ENCODE measurements at places on chromosomes 5 and 9.

DNA sequence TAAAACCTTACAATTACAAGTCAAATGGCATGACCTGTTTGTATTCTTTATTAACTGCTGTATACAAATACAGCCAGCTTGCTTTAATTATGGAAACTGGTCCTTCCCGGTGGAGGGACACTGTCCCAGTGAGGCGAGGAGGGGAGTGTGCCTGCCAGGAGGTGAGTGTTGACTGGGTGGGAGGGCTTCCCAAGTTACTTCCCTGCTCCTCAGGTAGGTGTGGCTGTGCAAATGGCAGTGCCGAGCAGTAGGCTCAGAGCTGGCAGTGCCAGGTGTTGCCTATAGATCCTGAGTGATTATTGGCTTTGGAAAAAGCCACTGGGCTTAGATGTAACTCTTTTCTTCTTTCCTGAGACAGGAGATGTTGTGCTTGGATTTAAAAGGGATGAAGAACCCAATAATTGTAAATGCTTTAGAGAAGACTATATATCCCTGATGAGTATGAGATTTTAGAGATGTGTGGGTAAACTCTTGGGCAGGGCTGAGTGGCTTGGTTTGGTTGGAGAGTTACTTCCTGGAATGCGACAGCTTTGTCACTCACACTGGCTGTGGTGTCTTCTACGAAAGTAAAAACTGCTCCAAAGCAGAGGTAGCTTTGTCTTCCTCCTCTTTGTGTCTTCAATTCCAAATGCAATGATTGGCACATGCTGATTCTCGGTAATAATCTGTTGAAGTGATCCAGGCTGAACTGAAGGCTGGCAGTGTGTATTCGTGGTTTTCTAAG lies 43.7 kb downstream of the GLRX start:
- no peak for DNase-seq

- DNase-seq = no peak
Observed at GRCh38 chr9:121708768-121709488, 57.5 kb downstream of the DAB2IP start.

GRCh38 chr9:96726946-96727345 lies 50.9 kb downstream of the ZNF510 start:
- no peak for DNase-seq

- no peak for DNase-seq
Observed at GRCh38 chr9:80699511-80699998, 989.8 kb downstream of the TLE1 start.

DNA sequence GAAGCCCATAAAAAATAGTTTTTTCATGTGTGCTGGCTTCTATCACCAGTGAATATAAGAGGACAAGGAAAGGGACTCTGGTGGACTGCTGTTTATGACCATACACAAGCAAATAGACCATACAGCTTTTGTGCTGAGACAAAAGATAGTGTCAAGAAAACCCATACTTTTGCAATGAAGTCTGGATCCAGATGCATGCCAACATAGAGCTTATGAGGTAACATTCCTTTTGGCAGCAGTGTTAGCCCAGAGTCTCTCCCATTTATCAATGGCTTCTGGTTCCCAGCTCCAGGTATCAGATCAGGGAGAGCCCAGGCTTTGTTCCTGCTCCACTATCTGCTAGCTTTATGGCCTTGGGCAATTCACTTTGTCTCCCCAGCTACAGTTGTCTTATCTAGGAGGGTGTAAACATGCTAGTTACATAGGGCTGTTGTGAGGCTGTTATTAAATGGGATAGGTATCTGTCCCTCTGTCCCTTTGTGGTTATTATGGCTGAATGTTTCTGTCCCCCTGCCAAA lies 55.6 kb downstream of the CCDC192 start:
- no peak for DNase-seq

GRCh38 chr5:168530621-168531150 lies 1.6 kb downstream of the FBLL1 start:
- DNase-seq = no peak

GRCh38 chr9:87089929-87090328 lies 142.6 kb upstream of the GAS1 start:
- DNase-seq = no peak

DNA sequence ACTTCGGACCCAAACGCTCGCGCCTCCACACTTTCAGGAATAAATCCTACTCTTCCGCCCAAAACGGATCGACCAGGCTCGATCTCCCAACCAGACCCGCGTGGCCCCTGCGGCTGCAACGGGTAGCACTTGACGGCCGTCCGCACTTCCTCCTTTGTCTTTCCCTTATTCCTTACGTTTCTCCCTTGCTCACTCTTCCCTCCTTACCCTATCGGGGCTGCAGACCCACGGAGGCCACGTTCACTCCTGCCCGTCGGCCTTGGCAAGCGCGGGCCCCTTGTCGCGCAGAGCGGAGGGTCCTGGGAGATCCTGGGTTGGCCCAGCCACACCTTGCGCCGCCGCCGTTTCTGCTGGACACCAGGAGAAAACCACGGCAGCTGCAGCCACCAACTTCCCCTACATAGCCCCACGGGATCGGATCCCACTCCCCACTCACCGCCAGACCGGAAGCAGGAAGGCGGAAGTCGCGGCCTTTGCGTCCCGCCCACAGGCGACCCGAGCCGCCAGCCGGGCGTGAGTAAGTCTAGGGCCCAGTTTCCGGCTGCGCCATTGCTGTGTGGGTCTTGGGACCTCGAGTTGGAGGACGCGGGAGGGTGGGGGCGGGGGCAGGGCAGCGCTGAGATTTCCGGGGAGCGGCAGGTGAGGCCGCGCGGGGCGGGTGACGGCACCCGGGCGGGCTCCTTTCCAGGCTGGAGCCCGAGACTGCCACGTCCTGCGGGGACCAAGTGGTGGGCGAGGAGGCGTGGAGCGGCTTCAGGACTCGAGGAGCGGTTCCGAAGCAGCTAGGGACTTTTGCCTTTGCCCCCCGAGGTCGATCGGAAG lies at the start of gene SMIM15:
SMIM15 (minus strand) TSS at position 459 of the 822 bp plus-strand sequence. CDS start 2,297 bp downstream, outside the sequence.
- DNase-seq = peak; percentile 81

- no peak for DNase-seq
Observed at GRCh38 chr5:80653502-80653901, 950 bp upstream of the MSH3 start.

- peak; percentile 31 for DNase-seq
Observed at GRCh38 chr9:129944506-129945116, 98.4 kb downstream of the FNBP1 start.

- DNase-seq = no peak
Observed at GRCh38 chr5:17217493-17218352, at the start of gene BASP1. Gene BASP1 (plus strand): TSS chr5:17217631. CDS start chr5:17275217, 57,586 bp downstream.

DNA sequence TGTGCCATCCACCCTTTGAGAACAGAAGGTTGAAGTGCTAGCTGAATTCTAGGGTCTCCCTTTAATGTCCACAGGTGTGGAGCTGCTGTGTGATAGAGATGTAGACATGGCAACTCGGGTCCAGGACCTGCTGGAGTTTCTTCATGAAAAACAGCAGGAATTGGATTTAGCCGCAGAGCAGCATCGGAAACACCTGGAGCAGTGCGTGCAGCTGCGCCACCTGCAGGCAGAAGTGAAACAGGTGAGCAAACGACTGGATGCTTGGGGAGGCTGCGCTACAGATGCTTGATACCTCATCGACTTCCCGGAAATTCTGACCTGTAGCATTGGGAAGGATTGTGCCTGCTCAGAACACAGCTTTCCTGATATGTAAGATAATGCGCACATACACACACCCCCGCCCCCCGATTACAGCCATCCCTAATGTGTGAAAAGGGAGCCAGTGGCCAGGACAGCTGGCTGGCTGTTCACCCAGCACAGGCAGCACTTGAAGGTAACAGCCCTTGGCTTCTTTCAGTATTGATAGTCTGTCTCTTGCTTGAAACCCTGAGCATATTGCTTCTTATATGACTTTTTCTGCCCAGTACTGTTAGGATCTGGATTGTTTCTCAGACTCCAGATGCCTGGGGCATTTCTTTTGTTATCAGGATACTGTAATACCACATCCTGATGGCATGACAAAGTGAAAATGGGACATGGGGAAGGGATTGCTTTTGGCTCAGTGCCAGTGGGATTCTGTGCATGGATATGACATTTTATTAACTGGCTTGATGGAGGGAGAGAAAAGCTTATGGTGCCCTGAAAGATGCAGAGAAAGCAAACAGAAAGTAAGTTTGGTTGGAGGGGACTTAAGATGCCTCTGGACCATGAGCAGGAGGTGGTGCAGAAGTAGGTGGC lies 216.8 kb upstream of the OTULINL start:
- DNase-seq = no peak

DNA sequence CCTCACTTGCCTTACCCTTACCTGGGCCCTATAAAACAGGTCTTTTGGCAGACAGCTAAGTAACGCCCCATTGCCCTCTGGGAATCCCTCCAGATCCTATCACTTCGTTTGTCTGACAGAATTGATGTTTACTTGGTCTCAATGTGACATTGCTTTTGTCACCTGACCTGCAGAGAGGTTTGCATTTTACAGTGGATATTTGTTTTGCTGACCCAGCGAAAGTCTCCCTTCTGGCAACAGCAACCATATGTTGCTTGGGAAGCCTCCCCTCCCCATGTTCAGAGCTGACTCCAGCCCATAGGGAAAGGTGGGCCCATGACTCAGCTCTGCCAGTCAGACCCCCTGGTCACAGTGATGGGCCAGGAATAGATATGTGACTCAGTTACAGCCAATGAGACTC lies 54.0 kb upstream of the LARP1 start:
- DNase-seq = no peak

- DNase-seq = no peak
Observed at GRCh38 chr5:137375741-137376526, 123.2 kb downstream of the SPOCK1 start.

DNA sequence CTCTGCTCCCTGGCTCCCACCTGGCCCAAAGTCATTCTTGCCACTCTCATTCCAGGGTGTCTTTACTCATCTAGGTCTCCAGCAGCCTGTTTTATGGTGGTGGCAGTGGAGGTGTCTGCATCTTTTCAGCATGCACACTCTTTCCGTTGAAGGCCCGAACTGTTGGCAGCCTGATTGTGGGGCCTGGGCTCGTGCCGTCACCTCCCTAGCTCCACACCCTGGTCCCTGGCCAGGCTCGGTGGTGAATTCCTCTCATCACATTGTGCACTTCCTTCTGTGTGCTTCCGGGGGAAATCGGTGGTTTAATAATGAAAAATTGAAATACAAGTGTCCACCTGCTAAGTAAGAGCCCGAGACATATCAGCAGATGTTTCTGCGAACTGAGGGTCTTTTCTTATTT lies 214.3 kb downstream of the TRIO start:
- no peak for DNase-seq

GRCh38 chr5:133048993-133049725 lies 2.7 kb upstream of the HSPA4 start:
- DNase-seq = no peak

DNA sequence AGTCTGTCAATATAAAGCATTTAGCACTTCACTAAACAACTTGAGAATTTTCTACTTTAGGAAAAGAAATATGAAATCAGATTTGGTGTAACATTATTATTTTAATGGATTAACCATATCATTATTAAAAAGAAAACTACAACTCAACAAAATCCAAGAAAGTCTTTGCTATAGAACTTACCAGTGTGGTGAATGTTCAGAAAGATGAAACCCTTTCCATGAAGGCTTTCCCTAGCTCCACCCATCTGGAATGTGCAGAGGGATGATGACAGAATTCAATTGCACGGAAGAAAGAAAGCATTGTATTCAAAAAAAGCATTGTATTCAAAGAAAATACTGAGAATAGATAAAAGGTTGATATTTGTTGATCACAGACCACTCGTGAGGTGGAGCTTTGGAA lies 328.6 kb upstream of the NUDT12 start:
- DNase-seq = no peak

DNA sequence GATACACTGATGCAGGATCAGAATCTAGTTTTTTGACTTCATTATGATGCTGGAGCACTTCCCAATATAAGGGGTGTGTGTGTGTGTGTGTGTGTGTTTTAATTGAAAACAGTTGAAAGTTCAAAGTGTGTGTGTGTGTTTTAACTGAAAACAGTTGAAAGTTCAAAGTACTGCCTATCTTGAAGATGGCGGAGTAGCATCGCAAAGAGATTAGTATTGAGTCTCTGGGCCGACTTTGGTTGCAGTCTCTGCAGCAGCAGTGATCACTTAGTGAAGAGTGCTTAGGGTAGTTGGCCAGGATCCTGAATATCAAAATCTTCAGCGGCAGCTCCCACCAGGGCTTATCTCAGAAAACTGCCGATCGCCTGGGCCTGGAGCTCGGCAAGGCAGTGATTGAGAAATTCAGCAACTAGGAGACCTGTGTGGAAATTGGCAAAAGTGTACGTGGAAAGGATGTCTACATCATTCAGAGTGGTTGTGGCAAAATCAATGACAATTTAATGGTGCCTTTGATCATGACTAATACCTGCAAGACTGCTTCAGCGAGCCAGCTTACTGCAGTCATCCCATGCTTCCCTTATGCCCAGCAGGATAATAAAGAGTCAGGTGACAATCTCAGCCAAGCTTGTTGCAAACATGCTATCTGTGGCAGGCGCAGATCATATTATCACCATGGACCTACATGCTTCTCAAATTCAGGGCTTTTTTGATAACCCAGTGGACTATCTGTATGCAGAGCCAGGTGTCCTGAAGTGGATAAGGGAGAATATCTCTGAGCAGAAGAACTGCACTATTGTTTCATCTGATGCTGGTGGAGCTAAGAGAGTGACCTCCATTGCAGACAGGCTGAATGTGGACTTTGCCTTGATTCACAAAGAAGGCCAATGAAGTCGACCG lies 7.3 kb upstream of the SCAI start:
- DNase-seq = no peak

DNA sequence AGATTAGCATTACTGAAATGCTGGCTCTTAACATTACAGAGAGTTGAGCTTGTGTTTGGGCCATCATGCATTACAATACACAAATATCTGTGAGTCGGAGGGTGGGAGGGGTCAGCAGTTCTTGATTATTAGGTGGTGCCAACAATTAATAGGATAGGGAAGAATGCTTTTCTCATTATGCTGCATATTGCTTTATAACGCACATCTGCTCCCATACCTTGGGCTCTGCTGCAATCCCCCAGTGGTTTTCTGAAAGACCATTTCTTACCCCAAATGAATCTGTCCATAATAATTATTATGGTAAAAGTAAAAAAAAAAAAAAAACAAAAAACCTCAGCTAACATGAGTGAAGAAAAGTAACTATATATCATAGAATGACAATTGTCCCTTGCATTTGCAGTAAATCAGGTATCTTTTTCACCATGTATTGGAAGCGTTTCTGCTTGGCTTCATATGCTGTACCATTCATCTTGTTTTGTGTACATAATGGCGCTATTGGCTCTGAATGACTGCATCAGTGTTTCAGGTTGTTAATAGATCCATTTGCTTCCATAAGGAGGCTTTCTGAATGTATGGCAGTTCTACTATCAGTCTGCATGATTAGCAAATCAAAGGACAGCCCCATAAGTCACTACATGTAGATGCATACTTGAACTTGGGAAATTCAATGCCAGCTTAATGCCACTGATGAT lies 75.9 kb downstream of the CAVIN4 start:
- DNase-seq = no peak

GRCh38 chr9:94868464-94868863 lies 142.0 kb downstream of the AOPEP start:
- DNase-seq = no peak

- no peak for DNase-seq
Observed at GRCh38 chr5:131682175-131682574, 47.1 kb upstream of the RAPGEF6 start.

DNA sequence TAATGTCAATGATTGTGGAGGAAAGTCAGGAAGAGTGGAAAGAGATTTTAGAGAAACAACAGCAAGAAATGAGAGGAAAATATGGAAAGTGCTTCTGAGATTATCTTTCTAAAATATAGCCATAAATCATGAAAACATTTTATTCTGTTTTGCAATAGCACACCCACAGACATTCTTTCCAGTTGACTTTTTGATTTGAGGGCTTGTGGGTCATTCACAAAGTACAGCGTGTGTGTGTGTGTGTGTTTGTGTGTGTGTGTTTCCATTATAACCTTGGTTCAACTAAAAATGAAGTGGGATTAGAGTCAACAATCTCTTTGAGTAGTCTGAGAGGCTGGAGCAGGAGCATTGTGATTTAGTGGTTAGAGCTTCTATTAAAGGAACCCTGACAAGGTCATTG lies 116.6 kb upstream of the GAS1 start:
- no peak for DNase-seq

Data from stimulated activated naive CD4-positive, alpha-beta T cell treated with Interleukin-2 at 50 U/mL for 16 hours (primary cell).